M059J (cell line): ENCODE measurements at places on chromosomes 11 and 22.

GRCh38 chr22:19325296-19325948 is 33.9 kb upstream of the CLTCL1 start:
- peak; percentile 4 for DNase-seq

GRCh38 chr22:39556970-39557841 is 13.3 kb upstream of the CACNA1I start:
- DNase-seq = no peak

- DNase-seq = peak; percentile 67
Observed at GRCh38 chr22:46425016-46425415, 89.5 kb downstream of the TRMU start.

GRCh38 chr22:35230417-35230816 is 26.9 kb upstream of the HMGXB4 start:
- DNase-seq = no peak

DNA sequence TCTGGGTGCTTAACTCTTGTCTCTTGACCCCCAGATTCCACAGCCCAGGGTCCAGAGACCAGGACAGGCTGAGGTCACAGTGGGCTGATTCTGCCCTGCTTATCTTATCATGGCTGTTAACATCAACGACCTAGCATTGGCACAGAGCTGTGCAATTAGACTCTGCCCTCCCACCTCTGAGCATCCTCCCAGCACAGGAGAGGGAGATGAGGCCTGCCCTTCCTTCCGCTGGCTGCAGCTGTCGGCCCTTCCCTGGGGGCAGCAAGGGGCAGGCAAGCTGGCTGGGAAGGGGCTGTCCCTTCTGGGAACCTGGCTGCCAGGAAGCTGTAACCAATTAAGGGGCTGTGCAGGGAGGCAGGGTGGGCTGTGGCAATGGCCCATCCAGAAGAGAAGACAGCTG is 22.5 kb downstream of the LRRC10B start:
- no peak for DNase-seq

DNA sequence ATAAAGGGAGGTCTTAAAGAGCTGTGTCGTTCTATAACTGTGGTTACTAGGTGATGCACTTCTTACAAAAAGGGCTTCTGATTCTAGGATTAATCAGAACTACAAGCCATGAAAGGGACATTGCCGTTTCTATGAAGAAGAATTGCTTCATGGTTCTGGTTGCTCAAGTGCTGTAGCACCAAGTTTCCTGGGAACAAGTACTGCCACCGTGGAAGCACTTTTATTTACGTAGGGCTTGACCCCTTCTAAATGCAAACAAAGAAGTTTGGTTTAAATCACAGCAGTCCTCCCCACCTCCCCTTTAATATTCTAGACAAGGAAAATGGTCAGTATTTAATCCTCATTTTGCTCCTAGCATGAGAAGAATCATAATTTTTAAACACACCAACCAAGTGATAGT is 9.8 kb downstream of the YAP1 start:
- peak; percentile 31 for DNase-seq

- no peak for DNase-seq
Observed at GRCh38 chr11:2931420-2931746, 2.2 kb upstream of the PHLDA2 start.

- DNase-seq = peak; percentile 37
Observed at GRCh38 chr22:38868886-38869381, 3.1 kb downstream of the CBX6 start.

- no peak for DNase-seq
Observed at GRCh38 chr22:32661737-32662586, 139.5 kb upstream of the TIMP3 start.

- DNase-seq = no peak
Observed at GRCh38 chr22:42865536-42865935, 8.5 kb upstream of the ARFGAP3 start.

DNA sequence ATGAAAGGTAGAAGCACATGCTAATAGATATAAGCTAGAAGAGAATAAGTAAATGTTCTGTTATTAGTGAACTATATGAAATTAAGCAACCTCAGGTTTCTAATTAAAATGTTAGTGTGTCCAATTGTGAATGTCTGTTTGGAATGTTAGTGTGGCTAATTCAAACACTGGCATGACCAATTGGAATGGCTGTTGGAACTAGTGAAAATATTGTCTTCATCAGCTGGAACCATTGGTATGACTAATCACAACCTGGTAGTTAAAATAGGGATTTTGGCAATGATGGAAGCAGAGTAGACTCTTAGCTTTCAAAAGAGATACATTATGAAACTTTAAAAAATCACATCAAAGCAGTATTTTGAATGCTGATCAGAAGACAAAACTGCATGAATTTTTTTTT is 66.8 kb downstream of the CYB5R2 start:
- peak; percentile 61 for DNase-seq

GRCh38 chr11:84722583-84723108 is 904.5 kb downstream of the DLG2 start:
- no peak for DNase-seq

DNA sequence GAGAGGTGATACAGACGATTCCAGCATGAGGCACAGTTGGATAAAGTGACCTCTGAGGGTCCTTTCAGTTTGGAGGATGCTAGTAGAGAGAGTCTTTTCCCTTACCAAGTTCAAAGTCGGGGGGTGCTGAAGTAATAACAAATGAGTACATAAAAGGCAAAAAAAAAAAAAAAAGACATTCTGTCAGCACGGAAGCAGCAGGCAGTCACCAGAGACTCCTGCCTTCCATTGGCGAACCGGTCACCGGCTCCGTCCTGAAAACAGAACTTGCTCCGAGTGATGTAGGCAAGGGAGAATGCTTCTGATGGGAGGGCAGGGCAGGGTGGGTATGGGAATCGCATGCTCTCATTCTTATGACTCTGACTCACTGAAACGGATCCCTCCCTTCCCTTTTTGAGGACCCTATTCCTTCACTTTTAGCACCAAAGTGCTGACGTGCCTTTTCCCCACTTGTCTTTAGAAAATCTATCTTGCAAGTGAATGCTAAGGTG is 65.9 kb downstream of the PRR5L start:
- DNase-seq = peak; percentile 91

GRCh38 chr11:59901306-59901705 is 22.7 kb downstream of the OOSP3 start:
- DNase-seq = peak; percentile 92

GRCh38 chr11:70504246-70505020 is 106.1 kb downstream of the CTTN start:
- DNase-seq = no peak

GRCh38 chr11:101436511-101437142 is 147.2 kb downstream of the TRPC6 start:
- peak; percentile 52 for DNase-seq

DNA sequence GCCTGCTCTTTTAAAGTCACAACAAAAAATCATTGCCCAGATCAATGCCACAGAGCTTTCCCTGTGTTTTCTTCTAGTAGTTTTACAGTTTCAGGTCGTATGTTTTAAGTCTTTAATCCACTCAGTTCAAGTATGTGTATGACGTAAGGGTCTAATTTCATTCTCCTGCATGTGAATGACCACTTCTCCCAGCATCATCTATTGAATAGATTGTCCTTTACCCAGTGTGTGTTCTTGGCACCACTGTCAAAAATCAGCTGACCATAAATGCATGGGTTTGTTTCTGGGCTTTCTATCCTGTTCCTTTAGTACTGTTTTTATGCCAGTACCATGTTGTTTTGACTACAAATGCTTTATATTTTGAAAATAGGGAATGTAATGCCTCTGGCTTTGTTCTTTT is 28.1 kb downstream of the INTS4 start:
- no peak for DNase-seq

DNA sequence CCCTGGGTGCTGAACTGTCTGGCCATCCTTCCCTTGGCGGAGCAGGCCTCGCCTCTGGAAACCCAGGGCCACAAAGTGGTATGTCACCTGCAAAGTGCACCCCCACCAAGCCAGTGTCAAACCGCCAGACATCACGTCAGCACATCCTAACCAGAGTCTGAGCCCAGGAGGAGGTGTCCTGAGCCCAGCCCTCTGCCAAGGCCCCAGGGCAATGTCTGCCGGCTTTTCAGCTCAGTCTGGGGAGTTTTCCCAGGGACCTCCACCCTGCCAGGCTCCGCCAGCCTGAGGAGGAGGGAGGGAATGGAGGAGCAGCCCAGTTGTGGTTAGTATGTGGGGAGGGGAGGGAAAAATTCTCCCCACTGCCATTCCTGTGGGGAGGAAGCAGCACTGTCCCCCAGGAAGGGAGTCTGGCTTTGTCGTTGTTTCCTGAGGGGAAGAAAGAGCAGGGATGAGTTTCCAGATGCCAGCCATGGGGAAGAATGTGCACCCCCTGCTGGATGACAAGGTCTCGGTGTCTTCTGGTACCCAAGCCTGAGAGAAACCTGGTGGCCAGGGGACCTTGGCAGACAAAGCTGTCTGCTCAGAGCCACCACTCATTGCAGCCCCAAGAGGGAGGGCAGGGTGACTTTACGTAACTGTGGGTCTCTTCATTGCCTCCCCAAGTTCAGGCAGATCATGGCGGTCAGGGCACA is 81.4 kb upstream of the CD82 start:
- peak; percentile 47 for DNase-seq

- DNase-seq = peak; percentile 65
Observed at GRCh38 chr11:18225913-18226312, 10.7 kb downstream of the SAA4 start.
